NCI-H2171 (cell line): ENCODE measurements at places on chromosomes 7 and 10.
A peak's percentile ranks its signal among the peaks of the same experiment; 100 is the strongest.

DNA sequence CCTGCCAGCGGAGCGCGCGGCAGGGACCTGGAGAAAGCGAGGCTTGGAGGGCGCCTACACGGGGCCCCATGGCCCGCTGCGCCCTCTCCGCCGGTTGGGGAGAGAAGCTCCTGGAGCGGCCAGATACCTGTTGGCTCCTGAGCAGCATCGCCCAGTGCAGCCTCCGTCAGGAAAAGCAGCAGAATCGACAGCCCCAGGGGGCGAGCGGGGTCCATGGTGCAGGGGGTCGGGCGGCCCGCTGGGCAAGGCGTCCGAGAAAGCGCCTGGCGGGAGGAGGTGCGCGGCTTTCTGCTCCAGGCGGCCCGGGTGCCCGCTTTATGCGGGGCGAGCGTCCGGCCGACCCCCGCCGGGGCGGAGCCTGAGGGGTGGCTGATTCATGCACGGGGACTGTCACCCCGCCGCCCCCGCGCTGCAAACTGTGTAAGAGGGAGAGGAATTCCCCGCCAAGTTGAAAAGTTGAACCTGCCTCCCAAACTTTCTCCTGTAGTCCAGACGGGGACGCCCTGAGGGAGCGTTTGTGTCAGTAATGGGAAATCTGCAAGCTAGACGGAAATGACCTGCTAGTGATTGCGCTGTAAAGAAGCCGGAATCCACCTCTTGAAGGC, at the start of gene TFPI2:
Gene TFPI2 (minus strand): TSS at position 290 of the 605 bp plus-strand sequence. CDS start 75 bp downstream, at position 215.
- DNase-seq, result no peak

- DNase-seq, result no peak
Measured at GRCh38 chr10:15571575-15571974, 148.1 kb downstream of the ITGA8 start.

DNA sequence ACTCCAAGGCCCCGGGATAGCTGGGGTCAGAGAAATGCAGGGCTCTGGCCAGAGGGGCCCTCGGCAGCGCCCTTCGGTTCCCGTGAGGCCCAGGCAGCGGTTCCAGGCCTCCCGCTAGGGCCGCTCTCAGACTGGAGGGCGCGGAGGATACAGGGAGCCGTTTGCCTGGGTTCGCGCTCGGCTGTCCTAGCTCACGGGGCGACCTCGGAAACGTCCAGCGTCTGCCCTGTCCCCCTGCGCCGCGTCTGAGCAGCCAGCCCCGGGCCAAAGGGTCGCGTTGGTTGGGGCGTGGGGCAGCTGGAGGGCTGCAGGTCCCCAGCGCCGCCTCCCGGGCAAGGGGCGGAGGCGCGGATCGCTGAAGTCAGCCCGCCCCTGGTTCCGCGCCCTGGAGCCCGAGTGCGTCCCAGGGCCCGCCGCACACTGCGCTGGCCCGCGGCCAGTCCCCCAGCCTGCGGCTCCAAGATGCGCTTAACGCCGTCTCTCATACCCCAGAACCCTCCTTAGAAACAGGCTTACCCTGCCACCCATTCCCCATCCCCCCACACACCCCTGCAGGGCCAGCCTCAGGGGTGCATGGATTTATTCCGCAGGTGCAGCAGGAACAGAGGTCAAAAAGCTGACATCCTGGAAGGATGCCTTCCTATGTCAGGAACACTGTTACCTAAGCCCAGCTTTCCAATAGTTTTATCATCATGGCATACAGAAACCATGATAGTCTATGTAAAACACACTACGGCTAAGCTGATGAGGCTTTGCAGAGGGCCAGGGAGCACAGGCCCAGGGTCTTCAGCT, 22.1 kb upstream of the OPN4 start:
- DNase-seq, result peak; percentile 43

GRCh38 chr10:26432938-26433337, 5.2 kb upstream of the APBB1IP start:
- DNase-seq, result no peak

DNA sequence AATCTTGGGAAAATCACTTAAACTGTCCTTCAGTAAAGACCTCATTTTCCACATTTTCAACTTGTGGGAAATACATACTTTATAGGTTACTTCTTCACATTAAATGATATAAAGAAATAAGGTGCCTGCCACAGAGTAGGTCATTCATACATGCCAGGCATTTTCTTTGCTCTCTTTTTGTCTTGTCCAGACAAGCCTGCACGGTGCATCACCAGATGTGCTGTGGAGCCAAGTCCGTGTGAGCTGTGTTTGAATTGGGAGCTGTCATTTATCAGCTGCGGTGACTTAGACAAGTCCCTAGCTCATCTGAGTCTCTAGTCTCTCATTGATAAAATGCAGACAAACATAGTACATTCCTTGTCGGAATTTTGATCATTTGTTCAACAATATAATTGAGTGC, 432.9 kb downstream of the SORCS3 start:
- DNase-seq, result no peak

DNA sequence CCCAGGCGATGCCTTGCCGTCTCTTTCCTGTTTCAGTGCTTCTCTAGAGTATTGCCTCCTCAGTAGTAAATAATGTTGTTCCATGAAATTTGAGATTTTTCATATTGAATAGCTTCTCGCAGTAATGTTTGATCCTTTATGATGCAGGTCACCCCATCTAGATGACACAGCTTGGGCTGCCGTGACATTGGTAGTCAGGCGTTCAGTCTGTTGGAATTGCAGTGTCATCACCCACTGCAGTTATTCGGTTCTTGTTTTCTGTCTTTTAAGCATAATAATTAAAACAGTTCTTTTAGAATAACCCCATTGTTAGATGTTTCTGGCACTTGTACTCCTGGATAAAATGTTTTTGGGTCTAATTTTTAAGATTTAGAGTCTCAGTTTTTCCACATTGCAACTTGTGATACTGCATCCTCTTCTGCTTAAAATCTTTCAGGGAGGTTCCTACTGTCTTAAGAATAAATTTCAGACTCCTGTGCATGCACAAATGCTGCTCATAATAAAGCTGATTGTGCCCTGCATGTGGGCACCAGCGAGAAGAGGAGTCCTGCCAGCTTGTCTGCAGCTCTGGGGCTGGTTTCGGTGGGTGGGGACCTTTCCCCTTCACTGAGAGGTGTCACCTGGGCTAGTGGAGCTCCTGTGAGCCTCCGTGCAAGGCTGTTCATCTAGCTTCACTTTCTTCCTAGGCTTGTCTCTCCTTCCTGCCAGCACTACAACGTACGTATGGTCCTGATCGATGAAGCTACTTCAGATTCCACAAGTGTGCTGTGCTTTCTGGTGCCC, 44.8 kb downstream of the SDK1 start:
- DNase-seq, result no peak

DNA sequence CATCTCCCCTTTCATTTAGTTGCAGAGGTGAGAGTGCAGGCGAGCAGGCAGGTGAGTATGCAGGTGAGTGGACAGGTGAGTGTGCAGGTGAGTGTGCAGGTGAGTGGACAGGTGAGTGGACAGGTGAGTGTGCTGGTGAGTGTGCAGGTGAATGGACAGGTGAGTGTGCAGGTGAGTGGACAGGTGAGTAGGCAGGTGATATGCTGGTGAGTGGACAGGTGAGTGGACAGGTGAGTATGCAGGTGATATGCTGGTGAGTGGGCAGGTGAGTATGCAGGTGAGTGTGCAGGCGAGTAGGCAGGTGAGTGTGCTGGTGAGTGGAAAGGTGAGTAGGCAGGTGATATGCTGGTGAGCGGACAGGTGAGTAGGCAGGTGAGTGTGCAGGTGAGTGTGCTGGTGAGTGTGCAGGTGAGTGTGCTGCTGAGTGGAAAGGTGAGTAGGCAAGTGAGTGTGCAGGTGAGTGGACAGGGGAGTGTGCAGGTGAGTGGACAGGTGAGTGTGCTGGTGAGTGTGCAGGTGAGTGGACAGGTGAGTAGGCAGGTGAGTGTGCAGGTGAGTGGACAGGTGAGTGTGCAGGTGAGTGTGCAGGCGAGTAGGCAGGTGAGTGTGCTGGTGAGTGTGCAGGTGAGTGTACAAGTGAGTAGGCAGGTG, 165.6 kb downstream of the ADARB2 start:
- DNase-seq, result no peak

DNA sequence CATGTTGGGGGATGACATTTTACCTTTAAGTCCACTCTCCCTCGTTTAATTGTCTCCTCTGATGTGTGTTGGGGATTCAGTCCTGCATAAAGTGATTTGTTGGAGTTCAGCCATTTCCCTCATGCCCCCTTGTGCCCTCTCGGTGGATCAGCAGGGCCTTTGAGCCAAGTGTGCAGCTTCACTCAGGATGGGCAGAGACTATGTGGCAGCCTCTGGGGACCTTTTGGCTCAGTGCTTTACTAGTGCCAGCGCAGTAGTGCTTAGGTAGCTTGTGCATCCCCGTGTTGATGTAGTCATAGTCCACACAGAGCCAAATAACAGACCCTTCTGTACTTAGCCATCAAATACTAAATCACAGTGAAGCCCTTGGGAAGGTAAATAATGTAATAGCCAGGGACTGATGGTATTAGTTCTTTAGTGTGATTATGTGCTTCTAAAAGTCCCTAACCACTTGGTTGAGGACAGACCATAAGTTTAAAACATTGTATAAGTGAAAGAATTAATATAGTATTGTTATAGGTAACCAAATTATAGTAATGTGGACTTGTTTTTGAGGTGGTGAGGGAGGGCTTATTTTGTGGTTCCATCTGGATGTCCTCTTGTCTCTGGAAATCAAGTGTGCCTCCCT, 11.4 kb downstream of the BUB3 start:
- no peak for DNase-seq

DNA sequence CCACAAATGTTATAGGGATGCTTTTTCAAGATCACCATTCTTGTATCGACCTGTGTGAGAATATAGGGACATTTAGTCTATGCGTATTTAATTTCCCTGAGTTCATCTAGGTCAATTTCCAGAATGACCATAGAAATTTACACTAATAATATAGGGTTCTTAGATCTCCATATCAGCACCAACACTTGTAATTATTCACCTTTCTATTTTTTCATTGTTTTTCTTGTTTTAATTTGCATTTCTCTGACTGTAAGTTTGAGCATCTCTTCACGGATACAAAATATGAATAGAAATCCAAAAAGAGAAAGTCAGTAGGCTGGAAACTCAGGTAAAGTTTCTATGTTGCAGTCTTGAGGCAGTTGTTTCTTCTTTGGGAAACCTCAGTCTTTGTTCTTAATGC, 134.8 kb downstream of the CREB5 start:
- no peak for DNase-seq

- DNase-seq, result no peak
Measured at GRCh38 chr7:155713384-155713783, 68.9 kb downstream of the RBM33 start.

DNA sequence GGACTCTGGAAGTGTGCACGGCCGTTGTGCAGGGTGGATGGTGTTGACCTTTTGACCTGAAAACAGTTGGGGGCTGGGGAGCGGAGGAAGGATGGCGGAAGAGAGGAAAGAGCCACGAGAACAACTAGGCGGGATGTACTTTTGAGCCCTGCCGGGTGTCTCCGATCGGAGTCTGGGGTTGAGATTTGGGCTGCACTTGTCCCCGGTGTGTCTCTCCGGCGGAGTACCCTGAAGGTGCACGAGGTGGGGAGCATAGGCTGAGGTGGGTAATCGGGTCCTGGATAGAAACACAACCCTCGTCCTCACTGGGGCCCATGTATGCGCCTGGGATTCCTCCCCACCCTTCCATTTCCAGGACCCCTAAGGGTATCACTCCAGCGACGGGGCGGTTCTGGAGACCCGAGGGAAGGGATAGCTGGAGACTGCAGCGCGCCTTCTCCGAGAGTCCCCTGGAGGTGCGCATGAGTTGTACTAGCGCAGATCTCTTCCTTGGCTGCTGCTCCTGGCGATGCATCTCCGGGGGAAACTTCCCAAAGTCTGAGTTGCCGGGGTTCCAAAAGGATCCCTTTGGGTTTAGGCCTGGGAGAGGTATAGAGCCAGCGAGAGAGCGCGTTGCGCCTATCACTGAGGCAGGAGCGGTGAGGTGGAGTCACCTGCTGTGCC, 4.6 kb upstream of the HMX2 start:
- DNase-seq, result no peak

DNA sequence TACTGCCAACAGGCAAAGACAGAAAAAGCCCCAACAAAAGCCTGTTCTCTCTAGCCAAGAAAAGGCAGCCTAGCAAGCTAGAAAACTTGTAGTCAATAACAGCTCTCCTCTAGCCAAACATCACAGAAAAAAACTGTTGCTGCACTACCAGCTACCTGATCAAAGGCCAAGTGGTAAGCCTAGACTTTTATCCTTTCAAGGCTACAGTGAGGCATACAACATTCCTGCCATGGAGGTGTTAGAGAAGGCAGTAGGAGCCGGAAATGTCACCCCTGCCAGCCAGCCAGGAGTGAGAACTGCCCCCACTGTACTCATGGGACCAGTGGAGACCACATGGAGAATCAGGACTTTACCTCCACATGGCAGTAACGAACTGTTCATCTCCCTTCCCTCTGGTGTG, 31.2 kb downstream of the CCDC126 start:
- no peak for DNase-seq

DNA sequence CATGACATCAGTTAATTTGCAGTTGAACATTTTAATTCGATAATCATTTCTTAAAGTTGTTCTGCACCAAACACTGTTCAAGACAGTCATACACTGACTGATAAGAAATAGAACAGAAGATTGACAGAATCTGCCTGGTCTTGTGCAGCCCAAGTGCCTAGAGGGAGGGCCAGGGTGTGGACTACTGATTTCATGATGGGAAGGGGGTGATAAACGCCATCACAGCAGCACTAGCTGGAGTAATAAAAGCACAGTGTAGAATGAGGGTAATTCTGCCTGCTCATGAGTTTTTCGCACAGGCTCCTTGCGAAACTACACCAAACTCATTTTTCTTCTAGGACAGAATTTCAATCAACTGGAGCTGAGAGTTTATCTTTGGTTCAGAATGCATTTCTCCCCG, 270.1 kb downstream of the ARL4A start:
- DNase-seq, result no peak

GRCh38 chr10:106898446-106898845, 266.1 kb downstream of the SORCS1 start:
- DNase-seq, result no peak

DNA sequence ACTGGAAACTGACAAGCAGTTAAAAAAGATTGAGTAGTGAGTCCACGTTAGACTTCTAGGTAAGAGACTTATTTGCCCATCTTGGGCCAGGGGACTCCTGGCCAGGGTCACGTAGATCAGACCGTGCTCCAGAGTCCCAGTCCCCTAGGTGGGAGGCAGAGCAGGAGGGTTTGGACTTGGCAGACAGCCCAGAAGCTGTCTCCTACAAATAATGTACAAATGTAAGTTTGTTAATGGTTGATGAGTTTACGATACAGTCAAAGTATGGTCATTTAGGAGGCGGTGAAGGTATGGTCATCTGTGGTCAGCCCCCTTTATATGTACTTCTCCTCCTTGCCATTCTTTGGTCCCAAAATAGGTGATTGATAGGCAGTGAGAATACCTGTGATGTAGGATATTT, 28.2 kb downstream of the INPP5F start:
- DNase-seq, result no peak

GRCh38 chr10:113235508-113235907, 285.5 kb downstream of the TCF7L2 start:
- no peak for DNase-seq

DNA sequence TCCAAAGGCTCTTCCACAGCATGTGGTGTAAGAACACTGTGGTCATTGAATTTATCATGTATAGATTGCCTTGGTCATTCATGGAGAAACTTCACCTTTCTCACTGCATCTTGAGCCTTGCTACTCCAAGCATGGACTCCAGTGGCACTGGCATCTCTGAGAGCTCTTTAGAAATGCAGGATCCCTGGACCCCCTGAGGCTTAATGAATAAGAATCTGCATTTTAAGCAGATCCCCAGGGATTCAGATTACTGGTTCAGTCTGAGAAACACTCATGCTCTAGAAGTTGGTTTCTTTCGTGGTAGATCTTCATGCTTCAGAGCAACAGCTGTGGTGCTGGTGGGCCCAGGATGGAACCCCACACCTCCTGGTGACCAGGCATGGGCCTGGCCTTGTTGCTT, 63.2 kb downstream of the CFAP58 start:
- DNase-seq, result no peak

GRCh38 chr7:65325793-65326432, 47.7 kb upstream of the ZNF92 start:
- no peak for DNase-seq
